ENCODE measurements at places on chromosomes 5 and 9.

DNA sequence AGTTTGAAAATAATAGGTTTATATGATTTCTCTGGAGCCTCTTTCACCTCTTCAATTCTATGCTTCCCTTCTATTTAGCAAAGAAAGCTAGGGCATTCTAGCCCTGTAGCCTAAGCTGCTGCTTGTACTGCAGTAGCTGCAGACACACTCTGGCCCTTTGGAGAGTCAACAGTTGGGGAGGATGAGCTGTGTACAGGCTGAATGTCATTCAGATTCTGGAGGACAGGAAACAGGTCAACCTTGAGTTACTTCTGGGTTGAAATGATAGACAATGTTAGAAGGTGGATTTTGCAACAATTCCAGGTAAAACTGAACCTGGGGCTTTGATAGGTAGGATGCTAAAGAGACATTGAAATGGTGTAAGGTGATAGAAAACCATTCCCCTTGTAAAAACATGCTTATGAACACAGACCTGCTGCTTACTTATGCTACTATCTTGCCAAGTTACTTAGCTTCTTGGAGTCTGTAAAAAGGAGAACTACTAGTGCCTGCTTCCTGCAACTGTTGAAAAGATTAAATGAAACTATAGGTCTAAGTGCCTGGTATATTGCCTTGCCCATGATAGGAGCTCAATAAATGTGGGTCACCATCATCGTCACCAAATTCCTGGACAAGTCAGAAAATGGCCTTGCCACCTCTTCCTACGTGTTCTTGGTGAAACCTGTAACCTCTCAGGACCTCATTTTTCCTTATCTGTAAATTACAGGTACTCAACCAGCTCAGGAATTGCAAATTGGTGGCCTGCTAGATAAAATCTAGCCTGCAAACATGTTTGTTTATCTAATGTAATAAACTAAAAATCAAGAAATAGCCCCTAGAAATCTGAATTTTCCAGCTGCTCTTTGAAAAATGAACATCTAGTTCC lies 83.7 kb downstream of the GALNT10 start:
- no peak for DNase-seq

GRCh38 chr9:123724211-123724796 lies 205.6 kb downstream of the DENND1A start:
- DNase-seq: no peak

DNA sequence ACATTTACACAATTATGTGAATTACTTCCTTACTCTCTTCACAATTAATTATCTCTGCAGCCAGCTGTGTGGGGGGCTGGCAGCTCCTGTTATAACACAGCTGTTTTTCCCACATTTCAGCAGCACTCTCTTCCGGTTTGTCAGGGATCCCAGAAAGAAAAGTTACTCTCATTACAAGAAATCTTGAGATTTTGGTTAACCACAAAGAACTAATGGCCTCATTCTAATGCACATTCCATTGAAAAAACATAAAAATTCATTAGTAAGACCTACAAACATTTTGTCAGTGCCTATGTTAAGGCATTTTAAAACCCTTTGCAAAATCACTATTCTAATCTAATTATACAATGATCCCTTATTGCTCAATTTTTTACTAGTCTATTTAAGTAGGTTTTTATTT lies 64.1 kb downstream of the PDE4D start:
- DNase-seq: no peak

GRCh38 chr9:137605121-137606004 lies at the start of gene ARRDC1:
Gene ARRDC1, plus strand, starts transcription at chr9:137605686. Its CDS starts 32 bp downstream, at chr9:137605718.
- DNase-seq: no peak

DNA sequence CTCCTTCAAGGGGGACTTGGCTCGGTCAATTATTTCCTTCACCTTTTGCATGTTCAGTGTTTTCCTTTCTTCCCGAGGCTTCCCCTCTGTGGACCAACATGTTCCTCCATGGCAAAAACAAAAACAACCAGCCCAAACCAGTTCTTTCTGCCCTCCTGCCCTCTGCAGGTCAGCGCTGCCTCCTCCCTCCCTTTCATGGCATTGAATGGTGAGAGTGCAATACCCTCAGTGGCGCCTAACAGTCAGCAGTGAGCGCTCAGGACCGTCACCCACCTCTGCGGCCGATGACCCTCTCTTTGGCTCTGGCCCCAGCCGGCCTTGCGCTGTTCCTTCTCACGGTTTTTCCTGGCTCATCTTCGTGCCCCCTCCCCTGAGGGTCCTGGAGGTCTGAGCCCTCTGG lies 34.4 kb upstream of the GNE start:
- no peak for DNase-seq

GRCh38 chr5:178941361-178941760 lies 363 bp downstream of the ZNF454 start:
- DNase-seq: no peak

DNA sequence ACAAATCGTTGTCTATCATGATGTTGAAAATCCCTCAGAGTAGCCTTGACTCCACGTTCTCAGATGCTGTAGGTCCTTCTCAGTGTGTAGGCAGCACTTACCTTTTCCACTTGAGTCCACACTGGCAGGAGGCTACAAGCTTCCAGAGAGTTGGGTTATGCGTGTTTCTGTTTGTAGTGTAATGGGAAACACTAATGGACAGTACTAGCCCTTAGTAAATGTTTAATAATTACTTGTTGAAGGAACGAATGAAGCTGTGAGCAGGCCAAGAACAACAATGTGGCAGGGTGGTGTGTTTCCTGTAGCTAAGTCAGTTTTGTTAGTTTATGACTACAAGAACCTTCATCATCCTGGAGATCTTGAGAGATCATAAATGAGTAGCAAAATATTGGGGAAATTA lies 83.5 kb downstream of the ARHGAP26 start:
- no peak for DNase-seq

- DNase-seq: no peak
Measured at GRCh38 chr9:34589636-34590380, at the start of gene CNTFR. Gene CNTFR, minus strand, starts transcription at chr9:34589724. Its CDS starts 20,743 bp downstream, at chr9:34568981.

GRCh38 chr9:136219276-136219675 lies 14.3 kb upstream of the LHX3 start:
- DNase-seq: no peak

DNA sequence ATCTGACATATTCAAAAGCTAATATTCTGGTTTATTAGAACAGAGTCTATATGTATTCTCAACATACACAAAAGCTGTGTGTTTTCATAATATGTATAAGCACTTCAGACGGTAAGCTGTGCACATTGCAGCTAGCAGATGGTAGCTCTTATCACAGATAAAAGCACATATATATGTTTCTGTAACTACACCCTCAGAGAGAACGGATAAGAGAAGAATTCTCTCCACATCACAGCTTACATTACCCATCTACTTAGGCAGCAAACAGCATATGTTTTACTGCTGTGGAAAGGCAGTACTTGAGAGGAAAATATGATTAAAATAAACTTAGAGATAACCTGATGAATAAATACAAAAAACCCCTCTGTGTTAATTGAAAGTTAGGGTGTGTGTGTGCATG lies 450.9 kb upstream of the ZNF608 start:
- no peak for DNase-seq

- DNase-seq: no peak
Measured at GRCh38 chr5:74433896-74434829, 206.4 kb downstream of the ENC1 start.

- peak; percentile 5 for DNase-seq
Measured at GRCh38 chr9:122172131-122172530, 12.4 kb downstream of the MORN5 start.

GRCh38 chr5:131783357-131783756 lies 13.5 kb downstream of the FNIP1 start:
- DNase-seq: no peak

GRCh38 chr5:40995801-40996586 lies 75.1 kb downstream of the MROH2B start:
- DNase-seq: no peak

- peak; percentile 96 for DNase-seq
Measured at GRCh38 chr5:139648205-139649081, at the start of gene CXXC5. Gene CXXC5, plus strand, starts transcription at chr5:139648349. Its CDS starts 32,175 bp downstream, at chr5:139680524.

GRCh38 chr9:109224751-109225150 lies 57.7 kb upstream of the FRRS1L start:
- no peak for DNase-seq

GRCh38 chr9:129242971-129243561 lies 65.0 kb upstream of the IER5L start:
- peak; percentile 47 for DNase-seq

DNA sequence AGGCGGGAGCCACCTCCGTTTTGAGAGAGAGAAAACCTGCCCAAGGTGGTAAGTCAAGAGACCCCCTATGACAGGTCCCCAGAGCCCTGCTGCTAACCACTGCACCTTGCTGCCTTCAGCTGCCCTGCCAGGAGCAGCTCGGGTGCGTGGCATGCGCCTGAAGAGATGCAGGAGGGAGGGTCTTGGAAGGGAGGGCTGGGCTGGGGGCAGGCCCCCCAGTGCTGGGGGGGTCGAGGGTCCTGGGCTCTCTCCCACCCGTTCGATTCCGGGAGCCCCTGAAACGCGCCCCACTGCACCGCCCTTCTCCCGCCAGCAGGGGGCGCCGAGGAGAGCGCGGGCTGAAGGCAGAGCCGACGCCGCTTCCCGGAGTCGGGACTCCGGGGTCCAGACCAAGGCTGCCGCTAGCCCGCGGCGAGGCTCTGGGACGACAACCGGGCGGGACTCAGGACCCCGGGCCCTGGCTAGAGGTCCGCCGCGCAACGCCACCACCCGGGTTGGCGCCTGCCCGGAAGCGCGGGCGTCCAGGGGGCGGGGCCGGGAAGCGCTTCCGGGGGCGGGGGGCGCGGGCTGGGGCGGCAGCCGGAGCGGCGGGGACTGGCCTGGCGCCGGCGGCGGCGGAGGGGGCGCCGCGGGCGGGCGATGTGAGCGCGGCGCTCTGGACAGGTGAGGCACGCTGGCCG lies at the start of gene ZBTB34:
TSS of gene ZBTB34 (plus strand) at position 563 of the 680 bp plus-strand sequence. CDS start 18,761 bp downstream, outside the sequence.
- DNase-seq: no peak

DNA sequence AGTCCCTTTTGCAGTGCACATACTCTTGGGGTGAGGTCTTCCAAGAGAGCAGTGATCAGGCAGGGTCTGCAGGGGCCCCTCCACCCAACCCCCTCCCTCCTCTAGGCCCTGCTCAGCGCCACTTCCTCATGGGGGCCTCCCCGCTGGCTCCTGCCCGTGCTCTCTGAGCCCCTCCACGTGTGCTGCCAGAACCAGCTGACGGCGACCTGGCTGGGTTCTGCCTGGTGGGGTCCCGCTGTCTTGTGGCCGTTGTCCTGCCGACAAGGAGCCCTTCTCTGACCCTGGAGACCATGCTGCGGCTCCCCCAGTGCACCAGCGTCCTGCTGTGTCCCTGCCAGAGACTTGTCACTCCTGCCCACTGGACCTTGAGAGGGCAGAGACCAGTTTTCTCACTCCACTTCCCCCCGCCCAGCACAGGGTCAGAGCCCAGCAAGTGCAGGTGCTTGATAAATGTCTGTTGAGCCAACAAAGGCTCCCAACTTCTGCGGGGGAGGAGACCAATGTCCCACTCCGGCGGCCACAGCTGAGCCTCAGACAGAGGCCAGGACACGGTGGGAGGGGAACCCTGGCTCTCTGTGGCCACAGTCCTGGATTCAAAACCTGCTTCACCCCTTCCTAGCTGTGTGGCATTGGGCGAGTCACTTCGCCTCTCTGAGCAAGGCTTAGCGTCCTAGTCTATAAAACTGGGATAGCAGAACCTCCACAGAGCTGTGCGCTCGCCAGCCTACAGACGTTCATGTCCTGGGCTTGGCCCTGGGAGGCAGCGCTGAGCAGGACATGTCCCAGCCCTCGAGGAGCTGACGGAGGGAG lies 24.8 kb downstream of the SARDH start:
- peak; percentile 78 for DNase-seq

DNA sequence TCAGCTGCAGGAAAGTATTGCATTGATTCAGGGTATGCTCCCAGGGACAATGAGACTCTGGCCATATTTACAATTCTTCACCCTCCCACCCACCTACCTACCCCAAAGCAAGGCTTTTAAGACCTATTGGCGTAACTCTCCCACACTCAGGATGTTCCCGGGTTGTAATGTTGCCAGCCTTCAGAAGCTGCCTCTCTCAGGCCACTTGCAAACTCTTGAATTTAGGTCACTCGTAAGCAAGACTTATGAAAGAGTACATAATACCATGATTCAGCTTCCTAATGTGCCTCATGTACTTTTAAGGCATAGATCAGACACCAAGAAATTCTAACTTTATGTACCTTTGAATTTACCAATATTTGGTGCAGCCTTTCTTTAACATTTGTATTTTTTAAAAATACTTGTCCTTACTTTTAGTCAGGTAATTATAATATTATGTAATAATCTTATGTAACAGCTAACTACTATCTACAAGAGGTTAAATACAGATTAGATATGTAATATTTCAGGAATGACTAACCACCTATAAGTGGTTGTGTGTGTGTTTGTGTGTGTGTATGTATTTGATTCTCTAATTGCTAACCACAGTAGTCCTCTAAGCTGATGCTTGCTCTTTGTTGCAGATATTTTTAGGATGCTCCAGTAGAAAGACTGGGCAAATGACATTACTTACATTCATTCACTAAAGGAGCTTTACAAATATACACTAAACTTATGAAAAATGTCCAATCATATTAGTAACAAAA lies 630.5 kb upstream of the MEF2C start:
- DNase-seq: no peak

GRCh38 chr5:95995962-95996489 lies 34.4 kb upstream of the ELL2 start:
- no peak for DNase-seq

DNA sequence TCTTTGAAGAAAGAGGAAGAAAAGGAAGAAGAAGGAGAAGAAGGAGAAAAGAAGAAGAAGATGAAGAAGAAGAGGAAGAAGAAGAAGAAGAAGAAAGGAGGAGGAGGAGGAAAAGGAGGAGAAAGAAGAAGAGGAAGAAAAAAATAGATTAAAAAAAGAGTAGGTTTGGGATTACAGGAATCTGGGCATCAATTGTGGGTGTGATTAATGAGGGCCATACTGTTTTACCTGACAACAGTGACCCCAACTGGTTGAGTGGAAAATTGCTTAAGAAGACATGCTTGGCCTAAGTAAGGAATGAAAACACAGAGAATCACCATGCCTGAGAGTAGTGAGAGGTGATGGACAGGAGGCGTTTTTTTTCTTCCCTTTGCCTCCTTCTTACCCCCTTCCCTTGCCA lies 114.6 kb downstream of the FAM170A start:
- DNase-seq: no peak

- DNase-seq: no peak
Measured at GRCh38 chr9:131081868-131082267, 14.5 kb upstream of the AIF1L start.
